Tibial artery (tissue), 4 donors: ENCODE measurements at places on chromosomes 1 and 21.

DNA sequence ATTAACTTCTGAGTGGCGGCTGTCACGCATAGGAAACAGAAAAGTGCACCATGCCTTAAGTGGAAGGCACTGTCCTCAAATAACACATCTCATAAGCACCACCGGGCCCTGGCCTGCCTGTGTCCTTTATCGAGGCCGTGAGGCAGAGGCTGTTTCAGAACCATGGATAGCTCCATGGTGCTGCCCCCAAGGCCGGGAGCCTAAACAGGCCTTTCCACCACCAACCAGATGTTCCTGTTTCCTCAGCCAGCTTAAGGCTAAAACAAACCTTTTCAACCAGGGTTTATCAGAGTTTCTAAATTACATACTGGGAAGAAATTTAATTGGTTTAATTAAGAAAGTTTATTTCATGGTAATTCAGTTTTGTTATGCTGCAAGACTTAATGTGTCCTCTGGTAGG lies 114.4 kb downstream of the DMRTA2 start:
- H3K27me3 ChIP-seq: no peaks in the 10 kb centered on the region
- no peaks in the 10 kb centered on the region for H3K36me3 ChIP-seq
- DNase-seq: no peak
- no peak overlapping the region for H3K4me3 ChIP-seq
- H3K4me1 ChIP-seq: no peaks in the 10 kb centered on the region

DNA sequence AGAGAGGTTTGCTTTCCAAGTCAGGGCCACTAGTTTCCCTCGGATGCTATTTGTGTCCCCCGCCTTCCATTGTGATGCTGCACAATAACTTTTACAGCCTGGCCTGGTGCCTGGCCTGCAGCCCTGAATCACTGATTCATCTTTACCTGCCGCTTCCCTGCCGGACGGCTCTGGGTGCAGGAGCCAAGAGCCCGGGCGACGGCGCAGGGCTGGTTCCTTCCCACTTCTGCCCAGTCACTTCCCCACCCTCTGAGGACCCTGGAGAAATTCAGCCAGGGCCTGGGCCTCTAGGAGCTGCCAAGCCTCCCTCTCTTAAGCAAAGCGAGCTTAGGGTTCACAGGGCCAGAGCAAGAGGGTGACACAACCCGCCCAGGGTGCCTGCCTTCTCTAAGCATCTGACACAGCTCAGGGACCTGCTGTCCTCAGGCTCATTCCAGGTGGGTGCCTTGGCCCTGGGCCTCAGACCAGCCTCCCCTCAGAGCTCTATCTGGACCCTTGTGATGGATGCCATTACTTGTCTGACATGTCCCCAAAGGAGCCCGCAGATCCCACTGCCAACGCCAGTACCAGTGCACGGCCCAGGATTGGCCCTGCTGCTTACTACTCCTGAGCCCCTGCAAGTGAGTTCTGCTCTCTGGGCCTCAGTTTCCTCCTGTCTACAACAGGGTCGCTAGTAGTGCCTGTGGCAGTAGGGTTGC lies 381.0 kb upstream of the VAMP3 start:
- H3K27me3 ChIP-seq: no peaks in the 10 kb centered on the region
- H3K36me3 ChIP-seq: no peaks in the 10 kb centered on the region
- DNase-seq: peak; percentile 56
- peaks cover 14% of the 10 kb centered on the region for H3K4me1 ChIP-seq

GRCh38 chr1:158686111-158687009 lies at the start of gene SPTA1:
SPTA1 (minus strand) TSS chr1:158686715; CDS start chr1:158686517, 198 bp downstream.
- no peak for DNase-seq
- H3K4me1 ChIP-seq: no peaks in the 10 kb centered on the region
- no peak within 1 kb of the TSS for H3K4me3 ChIP-seq
- H3K36me3 ChIP-seq: no peaks in the 10 kb centered on the region
- H3K27ac ChIP-seq: no peak within 1 kb of the TSS

DNA sequence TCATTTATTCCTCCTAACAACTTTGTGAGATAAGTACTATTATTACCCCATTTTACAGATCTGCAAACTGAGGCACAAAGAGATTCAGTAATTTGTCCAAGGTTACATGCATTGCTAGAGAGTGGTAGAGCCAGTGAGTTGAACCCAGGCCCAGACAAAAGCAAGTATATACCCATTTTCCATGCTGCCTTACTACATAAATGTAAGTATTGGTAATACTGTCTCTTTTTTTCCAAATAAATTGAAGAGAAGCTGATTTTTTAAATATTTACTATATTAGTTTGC lies 33.8 kb upstream of the IRF2BP2 start:
- H3K27ac ChIP-seq: no peak overlapping the region
- no peak overlapping the region for H3K4me3 ChIP-seq
- H3K27me3 ChIP-seq: no peaks in the 10 kb centered on the region
- H3K4me1 ChIP-seq: no peaks in the 10 kb centered on the region
- DNase-seq: no peak
- H3K36me3 ChIP-seq: no peaks in the 10 kb centered on the region

DNA sequence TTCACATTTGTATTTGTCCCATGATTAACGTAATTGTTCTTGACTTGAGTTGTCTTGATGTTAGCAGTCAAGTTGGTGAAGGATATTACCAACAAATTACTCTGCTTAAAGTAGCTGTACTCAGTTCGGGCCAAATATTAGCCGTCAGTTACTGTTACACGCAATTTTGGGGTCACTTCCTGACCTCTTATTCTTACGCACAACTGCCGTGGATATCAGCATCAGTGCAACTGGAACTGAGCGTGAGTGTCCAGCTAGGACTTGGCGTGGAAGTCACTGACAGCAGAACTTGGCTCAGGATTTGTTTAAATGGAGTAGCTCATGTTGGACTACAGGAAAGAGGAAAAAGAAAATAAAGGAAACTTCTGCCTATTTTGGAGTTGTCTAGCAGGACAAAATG lies 56.4 kb downstream of the ADAMTS1 start:
- H3K36me3 ChIP-seq: no peaks in the 10 kb centered on the region
- H3K27me3 ChIP-seq: no peaks in the 10 kb centered on the region
- peak; percentile 89 for DNase-seq
- no peak overlapping the region for H3K4me3 ChIP-seq

DNA sequence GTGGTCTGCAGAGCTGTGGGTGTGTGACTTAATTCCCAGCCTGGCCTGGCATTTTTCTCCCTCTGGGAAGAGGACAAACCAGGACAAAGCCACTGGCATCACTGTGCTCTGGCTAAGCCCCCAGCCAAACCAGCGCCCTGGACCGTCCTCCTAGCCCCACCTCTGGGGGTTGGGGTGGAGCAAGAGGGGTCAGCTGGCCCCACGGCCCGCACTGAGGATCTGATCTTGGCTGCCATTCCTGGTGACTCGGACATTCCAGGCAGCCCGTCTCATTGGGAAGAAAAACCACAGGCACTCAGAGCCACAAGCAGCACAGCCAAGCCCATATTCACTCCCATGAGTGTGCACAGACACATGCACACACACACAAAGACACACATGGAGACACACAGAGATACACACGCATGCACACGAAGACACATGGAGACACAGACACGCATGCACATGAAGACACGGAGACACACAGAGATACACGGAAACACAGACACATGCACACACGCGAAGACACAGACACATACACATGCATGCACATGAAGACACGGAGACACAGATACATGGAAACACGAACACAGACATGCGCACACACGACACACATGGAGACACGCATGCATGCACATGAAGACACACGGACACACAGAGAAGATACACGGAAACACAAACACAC lies 2.3 kb upstream of the MXRA8 start:
- peaks cover 45% of the 10 kb centered on the region for H3K4me1 ChIP-seq

DNA sequence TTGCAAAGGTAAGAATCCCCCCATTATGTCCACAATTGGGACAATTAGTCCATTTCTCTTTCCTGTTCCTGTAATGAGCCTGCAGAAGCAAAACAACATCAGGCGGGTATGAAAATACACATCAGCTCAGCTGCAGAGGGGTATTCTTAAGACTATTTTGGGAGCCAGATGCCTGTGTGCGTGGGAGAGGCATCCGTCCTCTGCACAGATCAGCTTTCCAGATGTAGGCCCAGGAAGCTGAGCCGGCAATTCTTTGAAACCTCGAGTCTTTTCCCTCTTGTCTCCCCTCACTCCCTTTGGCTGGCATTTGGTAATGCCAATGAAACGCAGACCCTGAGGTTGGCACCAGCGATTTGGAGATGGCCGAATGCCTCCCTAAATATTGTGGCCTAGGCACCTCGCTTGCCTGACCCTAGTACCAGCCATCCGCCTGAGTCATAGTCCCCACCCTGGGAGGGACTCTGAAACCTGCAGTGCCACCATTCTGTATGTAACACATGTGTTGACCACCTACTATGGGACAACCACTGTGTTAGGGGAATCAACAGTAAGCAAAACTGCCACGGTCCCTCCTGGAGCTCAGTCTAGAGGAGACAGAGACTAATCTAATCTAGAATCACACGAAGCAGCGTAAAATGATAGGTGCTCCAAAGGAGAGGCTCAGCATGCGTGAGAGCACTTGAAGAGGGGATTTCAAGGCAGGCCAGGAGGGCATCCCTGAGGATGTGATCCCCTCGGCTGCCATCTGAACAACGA lies 603.0 kb downstream of the MATN1 start:
- DNase-seq: no peak
- no peaks in the 10 kb centered on the region for H3K4me1 ChIP-seq
- H3K36me3 ChIP-seq: no peaks in the 10 kb centered on the region
- H3K4me3 ChIP-seq: no peak overlapping the region

DNA sequence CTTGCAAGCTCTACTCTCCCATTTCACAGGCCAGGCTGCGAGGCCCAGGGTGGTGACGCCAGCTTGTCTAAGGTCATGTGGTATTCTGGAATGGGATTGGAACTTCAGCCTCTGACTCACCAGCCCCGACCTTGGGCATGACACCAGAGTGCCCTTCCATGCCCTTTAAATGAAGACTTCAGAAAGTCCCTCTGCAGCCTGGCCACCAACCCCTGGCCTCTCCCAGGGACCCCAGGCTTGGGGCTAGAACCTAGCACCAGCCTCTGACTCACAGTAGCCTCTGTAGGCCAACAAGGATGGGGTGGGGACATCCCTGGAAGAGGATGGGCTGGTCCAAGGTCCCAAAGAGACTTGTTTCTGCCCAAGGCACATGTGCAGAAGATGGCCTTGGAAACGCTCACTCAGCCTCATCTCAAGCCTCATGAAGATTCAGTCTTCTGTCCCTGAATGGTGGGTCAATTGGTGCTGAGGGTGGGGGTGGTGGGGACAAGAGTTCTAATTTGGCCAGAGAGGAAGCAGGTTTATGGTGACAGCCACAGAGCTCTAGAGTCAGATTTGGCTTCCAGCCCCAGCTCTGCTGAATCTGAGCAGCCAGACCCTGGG lies 36.1 kb upstream of the RUNX3 start:
- H3K4me1 ChIP-seq: no peaks in the 10 kb centered on the region
- H3K27me3 ChIP-seq: no peaks in the 10 kb centered on the region

DNA sequence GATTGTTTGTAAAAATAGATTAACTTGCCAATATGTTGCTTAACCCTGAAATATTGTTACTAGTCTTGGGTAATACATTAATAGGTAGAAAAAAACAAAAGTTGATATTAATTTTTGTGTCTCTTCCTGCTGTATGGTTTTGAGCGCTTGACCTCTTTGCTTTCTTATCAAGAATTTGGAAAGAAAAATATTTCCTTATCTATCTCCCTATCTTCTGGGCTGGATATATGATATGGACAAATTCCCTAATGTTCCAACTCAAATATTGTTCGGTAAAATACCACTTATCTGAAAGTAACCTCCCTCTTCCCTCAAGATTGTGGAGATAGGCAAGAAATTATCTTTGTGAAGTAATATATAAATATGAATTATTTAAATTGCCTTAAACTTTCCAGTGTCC lies 57.3 kb downstream of the ADGRL4 start:
- no peak overlapping the region for H3K4me3 ChIP-seq
- no peak overlapping the region for H3K27ac ChIP-seq
- no peaks in the 10 kb centered on the region for H3K27me3 ChIP-seq

- DNase-seq: no peak
- no peaks in the 10 kb centered on the region for H3K27me3 ChIP-seq
- no peak overlapping the region for H3K27ac ChIP-seq
- no peak overlapping the region for H3K4me3 ChIP-seq
- H3K36me3 ChIP-seq: no peaks in the 10 kb centered on the region
- H3K4me1 ChIP-seq: no peaks in the 10 kb centered on the region
These were observed 352.4 kb downstream of the USP25 start for GRCh38 chr21:16082038-16082816.

DNA sequence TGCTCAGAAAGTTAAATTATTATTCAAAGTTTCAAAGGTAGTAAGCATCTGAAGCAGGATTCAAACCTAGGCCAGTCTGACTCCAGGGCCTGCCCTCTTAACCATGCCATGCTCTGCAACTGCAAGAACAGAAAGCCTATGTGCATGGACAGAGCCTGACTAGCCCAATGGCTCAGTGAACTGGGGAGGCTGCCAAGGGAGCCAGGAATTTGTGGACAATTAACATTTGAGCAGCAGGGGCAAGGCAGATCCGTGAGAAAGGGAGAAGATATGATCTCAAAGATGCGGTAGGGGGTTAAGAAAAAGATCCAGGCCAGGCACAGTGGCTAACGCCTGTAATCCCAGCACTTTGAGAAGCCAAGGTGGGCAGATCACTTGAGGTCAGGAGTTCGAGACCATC lies 6.5 kb upstream of the ATP1A4 start:
- H3K27me3 ChIP-seq: no peaks in the 10 kb centered on the region
- DNase-seq: no peak
- peaks cover 30% of the 10 kb centered on the region for H3K4me1 ChIP-seq

DNA sequence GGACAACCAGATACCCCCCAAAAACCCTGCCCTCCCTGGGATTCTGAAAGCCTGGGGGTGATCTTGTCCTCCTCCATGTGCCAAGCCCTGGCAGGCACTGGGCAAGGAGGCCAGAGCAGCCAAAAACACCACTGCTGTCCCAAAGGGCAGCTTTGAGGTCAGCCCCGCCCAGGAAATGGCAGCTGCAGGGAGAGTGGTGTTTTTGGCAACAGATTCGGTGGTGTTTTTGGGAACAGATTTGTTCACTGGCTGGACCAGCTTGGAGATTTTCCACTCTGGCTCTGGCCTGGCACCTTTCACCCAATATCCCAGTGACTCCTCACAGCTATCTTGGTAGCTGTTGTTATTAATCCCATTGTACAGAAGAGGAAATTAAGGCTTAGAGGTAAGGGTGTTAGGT lies 34.7 kb downstream of the LRP8 start:
- peak; percentile 63 for DNase-seq
- no peak overlapping the region for H3K4me3 ChIP-seq
- H3K36me3 ChIP-seq: no peaks in the 10 kb centered on the region
- H3K27me3 ChIP-seq: no peaks in the 10 kb centered on the region
- H3K4me1 ChIP-seq: peaks cover 51% of the 10 kb centered on the region

GRCh38 chr21:24781146-24781545 lies 826.1 kb downstream of the MRPL39 start:
- H3K27ac ChIP-seq: no peak overlapping the region
- no peak for DNase-seq
- no peak overlapping the region for H3K4me3 ChIP-seq
- H3K36me3 ChIP-seq: no peaks in the 10 kb centered on the region
- no peaks in the 10 kb centered on the region for H3K4me1 ChIP-seq
- no peaks in the 10 kb centered on the region for H3K27me3 ChIP-seq

GRCh38 chr1:22855668-22856606 lies 116.7 kb downstream of the LACTBL1 start:
- H3K4me3 ChIP-seq: no peak overlapping the region
- H3K27me3 ChIP-seq: peaks cover 23% of the 10 kb centered on the region
- no peaks in the 10 kb centered on the region for H3K36me3 ChIP-seq

- peak overlapping the region; percentile 76 for H3K4me3 ChIP-seq
- peak; percentile 38 for DNase-seq
- H3K4me1 ChIP-seq: no peaks in the 10 kb centered on the region
- H3K27me3 ChIP-seq: no peaks in the 10 kb centered on the region
These were observed 53.9 kb upstream of the ASPM start for GRCh38 chr1:197200272-197200899.
